ENCODE measurements at places on chromosomes 5 and 9.

DNA sequence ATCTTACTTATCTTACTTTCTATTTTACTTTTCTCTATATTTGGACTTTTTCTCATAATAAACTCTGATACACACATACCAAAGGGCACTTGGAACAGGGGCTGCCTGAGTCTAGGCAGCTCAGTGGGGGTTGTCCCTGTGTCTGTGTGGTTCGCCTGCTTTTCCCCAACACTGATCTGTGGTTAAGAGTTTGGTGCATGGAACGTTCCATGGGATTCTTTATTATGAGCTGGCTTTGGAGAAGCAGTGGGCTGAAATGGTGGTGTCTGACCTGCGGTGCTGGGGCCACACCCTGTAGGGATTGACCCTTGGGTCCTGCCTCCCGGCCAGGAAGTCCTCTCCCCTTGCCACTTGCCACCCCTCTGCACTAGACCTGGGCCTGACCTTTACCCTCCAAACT, 47.4 kb downstream of the ANKRD33B start:
- no peak for DNase-seq

GRCh38 chr5:164358531-164359259, 853.3 kb downstream of the MAT2B start:
- no peak for DNase-seq

DNA sequence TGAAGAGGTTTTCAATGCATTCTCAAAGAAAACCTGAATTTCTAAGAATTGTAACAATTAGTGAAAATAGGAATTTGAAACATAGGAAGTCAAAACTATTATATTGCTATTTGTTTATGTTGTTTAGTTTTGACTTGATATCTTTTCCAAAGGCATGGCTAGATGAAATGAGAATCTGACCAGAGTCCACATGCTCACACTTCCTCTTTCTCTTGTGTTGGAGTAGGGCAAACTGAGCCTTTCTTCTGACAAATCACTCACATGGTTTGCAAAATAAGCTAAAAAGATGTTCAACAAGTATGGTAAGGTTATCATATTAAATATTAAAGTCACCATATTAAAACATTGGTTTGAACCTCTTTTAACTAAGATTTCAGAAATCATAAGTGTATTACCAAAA, 512.6 kb downstream of the ISL1 start:
- no peak for DNase-seq

GRCh38 chr9:123399803-123400378, 43.9 kb downstream of the CRB2 start:
- no peak for DNase-seq

DNA sequence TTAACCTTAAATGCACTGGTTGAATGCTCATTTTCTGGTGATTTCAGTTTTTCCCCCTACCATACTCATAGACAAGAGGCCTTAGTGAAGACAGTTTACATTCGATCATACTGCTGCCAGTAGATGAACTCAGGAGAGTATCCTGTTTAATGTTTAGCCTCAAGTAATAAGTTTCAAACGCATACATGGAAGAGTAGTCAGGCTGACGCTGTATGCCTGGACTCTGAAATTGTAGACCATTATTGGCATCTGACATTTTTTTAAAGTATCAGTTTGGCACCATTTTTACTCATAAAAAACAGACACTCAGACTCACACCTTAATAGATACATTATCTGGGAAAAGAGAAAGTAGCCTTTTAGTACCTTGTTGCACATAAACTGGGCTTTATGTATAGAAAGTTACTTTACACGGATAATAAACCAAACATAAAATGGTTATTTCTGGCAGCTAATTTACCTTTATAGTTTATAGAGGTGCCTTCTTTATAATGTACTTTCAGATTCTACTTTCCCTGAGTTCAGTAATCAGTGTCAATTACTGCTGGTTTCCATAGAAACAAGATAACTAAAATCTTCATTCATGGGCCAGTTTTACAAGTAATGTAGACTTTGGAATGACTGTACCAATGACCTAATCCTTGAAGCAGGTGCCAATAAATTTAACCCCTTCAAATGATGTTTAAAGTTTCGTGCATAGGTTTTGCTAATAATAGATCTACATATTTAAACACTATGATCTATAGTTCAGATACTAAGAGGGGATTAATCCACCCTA, 183.8 kb upstream of the ITGA1 start:
- DNase-seq: no peak

DNA sequence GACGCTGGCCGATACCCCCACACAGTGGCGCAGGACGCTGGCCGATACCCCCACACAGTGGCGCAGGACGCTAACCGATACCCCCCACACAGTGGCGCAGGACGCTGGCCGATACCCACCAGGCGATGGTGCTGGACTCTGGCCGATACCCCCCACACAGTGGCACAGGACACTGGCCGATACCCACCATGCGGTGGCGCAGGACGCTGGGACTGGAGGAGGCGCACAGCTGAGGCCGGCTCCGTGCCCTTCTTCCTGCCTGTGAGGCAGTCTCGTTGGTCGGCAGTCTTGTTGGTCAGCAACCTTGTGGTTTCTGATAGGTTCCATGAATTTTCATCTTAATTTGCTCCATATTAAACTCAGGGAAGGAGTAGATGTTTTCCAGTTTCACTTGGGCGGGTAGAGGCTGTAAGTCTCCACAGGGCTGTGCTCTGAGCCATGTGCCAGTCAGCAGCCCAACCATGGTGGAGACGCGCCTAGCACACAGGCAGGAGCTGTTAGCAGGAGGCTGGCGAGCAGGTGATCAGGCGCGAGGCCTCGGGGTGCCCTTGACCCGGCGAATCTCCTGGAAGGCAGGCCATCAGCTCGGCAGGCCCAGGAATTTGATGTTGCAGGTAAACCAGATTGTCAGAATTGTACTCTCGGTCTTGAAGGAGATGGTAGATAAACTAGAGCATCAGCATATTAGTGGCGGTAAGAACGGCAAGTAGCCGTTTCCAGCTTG, 75.6 kb downstream of the EHMT1 start:
- DNase-seq: no peak

- no peak for DNase-seq
These were observed 75.9 kb upstream of the NR3C1 start for GRCh38 chr5:143479394-143479793.

- DNase-seq: no peak
These were observed 22.4 kb downstream of the SH3TC2 start for GRCh38 chr5:149040421-149040820.

- DNase-seq: no peak
These were observed 28.3 kb downstream of the LRRC70 start for GRCh38 chr5:62606878-62607277.

DNA sequence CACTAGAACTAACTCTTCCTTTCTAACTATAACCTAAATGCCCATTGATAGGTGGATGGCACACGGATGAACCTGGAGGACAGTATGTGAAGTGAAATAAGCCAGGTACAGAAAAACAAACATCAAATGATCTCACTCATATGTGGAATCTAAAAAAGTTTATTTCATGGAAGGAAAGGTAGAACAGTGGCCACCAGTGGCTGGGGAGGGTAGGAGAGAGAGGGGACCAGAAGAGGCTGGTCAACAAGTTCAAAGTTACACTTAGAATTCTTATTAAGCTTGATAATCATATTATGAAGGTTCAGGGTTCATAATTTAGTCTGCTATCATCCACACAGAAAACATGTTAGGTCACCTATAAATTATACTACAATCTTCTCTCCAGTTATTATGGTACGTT, 107.6 kb upstream of the SLC12A2 start:
- DNase-seq: no peak

DNA sequence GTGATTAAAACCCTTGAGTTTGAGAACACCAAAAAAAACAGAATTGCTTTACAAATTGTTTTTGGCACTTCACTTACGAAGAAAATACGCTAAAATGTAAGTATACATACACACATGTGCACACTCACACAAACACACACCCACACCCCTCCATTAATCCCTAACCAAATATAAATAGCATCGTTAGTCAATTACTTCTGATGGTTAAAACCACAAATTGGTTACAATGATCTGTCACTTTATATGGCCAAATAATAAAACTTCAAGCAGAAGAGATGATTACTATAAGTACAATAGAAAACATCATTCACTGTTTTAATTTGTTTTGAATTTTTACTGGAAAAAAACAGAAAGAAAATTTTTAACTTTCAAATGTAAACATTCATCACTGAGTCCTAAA, 103.5 kb downstream of the NFIB start:
- DNase-seq: no peak

DNA sequence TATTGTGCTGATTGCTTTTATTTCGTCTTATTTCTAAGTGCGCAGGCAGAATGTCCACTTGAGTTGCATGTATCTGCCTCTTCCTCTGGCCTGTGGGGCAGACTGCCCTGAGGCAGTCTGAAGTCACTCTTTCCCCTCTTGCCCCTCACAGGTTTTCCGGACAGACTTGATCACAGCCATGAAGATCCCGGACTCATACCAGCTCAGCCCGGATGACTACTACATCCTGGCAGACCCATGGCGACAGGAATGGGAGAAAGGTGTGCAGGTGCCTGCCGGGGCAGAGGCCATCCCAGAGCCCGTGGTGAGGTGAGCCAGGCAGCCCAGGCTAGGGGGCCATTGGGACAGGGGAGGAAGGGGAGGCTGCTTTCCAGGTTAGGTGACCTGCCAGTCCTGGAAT, 26.4 kb downstream of the JADE2 start:
- no peak for DNase-seq

- DNase-seq: no peak
These were observed 4.8 kb downstream of the ELL2 start for GRCh38 chr5:95956900-95957293.

GRCh38 chr5:14167211-14167845, 24.2 kb downstream of the TRIO start:
- DNase-seq: no peak

DNA sequence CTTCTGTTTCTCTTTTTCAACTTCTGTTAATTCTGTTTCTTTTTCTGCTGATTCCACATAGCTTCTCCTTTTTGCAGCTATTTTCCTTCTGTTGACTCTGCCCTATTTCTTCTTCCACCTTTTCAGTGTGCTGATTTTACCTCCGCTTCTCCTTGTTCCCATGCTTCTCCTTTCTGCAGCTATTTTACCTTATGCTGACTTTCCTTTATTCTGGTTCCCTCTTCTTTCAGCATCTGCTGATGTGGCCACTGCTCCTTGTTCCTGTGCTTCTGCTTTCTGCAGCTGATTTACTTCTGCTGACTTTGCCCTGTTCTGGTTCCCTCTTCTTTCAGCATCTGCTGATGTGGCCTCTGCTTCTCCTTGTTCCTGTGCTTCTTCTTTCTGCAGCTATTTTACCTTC, 58.8 kb downstream of the HACD4 start:
- DNase-seq: no peak

GRCh38 chr5:173715607-173716006, 99.2 kb upstream of the BOD1 start:
- no peak for DNase-seq

GRCh38 chr5:15320871-15321270, 179.1 kb upstream of the FBXL7 start:
- DNase-seq: no peak

Data from activated naive CD4-positive, alpha-beta T cell (primary cell).